G401 (cell line): ENCODE measurements at places on chromosomes 11 and 22.

DNA sequence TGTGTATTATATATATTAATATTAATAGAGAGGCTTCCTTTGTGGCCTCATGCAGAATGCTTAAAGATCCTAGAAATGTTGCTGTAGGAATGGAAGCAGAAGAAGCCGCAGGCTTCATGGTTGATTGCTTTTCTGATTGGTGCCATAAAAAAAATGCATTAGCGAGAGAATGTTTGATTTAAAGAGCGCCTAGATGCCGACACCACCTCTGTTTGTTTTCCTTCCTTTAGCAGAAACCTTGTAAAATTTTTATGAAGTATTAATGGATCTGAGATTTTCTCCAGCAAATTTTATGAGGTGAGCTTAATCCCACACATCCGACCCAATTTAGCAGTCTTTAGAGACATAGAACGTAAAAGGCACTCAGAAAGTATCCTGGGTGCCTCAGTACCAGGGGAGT, 587.5 kb downstream of the NTM start:
- DNase-seq: no peak

- no peak for DNase-seq
Measured at GRCh38 chr11:83027794-83028193, 43.9 kb downstream of the RAB30 start.

- DNase-seq: peak; percentile 85
Measured at GRCh38 chr22:43185860-43186261, 1.1 kb downstream of the TTLL12 start.

GRCh38 chr22:40345271-40345670, 1.0 kb upstream of the ADSL start:
- DNase-seq: no peak

- no peak for DNase-seq
Measured at GRCh38 chr11:117420143-117420485, 92.5 kb downstream of the CEP164 start.

GRCh38 chr11:35559949-35560348, 34.5 kb upstream of the PAMR1 start:
- no peak for DNase-seq

DNA sequence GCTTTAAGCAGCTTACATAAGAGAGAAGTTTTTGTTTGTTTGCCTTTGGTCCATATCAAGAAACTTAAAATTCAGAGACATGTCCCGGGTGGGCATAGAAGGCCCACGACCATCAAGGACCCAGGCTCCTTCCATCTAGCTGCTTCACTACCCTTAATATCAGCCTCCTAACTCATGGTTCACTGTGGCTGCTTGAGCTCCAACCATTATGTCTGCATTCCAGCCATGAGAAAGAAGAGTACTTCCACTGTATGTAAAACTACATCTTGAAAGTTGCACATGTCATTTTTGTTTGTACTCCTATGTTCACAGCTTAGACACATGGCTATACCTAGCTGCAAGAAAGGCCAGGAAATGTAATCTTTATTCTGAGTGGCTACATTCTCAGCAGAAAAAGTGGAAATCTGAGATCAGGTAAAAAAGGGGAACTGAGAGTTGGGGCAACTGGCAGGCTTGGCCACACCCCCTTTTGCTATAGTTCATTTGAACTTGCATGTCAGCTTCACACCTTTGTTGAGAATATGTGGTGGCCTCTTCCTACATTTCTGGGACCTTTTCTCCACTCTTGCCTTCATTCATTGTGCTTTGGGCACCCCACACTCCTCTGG, 81.3 kb upstream of the TP53I11 start:
- DNase-seq: no peak

- DNase-seq: no peak
Measured at GRCh38 chr11:82899957-82900276, 313 bp downstream of the PRCP start.

- DNase-seq: no peak
Measured at GRCh38 chr22:28046100-28046499, 127.0 kb upstream of the PITPNB start.

DNA sequence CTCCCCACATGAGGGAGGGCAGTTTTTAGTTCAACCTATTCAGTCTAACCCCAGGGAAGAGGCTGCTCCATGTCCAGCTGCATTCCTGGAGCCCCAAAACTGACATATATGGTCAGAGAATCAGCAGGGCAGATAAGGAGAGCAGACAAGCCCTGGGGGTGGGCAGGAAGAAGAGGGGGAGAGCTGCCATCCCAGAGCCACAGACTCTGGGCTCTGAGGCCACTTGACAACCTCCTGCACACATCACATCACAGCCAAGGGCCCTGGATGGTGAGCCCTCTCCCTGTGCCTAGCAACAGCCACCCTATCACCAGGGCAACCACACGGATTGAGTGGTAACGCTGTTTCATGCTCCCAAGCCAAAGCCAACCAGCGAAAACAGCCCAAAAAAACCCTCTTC, 3.1 kb downstream of the ARHGAP1 start:
- DNase-seq: no peak

DNA sequence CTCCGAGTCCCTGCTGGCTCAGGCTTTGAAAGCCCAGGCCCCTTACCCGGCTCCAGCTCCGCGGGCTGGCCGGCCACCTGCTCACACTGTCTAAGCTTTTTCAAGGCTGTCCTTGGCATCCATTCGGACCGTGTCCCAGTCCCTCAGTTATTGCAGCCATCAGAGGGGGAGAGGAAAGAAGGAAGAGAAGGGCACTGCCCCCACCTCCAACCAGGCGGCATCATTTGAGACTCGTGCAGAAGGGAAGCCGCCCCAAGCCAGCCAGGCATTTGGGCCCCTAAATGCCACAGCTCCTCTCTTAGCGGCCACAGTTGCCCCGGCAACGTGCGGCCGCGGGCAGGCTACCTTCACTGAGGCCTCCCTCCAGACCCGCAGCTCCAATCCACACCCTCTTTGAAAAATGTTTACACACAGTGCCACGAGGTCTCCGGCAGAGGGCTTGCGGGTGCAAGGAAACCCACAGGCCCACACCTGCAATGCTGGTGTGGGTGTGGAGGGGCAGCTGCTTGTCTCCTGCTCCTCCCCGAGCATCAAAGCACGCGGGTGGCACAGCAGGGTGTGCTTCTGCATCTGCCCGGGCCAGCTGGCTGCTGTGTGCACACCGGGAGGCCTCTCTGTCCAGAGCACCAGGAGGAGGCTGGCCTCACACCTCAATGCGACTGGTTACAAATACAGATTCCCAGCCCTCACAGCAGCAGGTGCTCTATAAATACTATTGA, 124.4 kb downstream of the CTTN start:
- DNase-seq: peak; percentile 19

DNA sequence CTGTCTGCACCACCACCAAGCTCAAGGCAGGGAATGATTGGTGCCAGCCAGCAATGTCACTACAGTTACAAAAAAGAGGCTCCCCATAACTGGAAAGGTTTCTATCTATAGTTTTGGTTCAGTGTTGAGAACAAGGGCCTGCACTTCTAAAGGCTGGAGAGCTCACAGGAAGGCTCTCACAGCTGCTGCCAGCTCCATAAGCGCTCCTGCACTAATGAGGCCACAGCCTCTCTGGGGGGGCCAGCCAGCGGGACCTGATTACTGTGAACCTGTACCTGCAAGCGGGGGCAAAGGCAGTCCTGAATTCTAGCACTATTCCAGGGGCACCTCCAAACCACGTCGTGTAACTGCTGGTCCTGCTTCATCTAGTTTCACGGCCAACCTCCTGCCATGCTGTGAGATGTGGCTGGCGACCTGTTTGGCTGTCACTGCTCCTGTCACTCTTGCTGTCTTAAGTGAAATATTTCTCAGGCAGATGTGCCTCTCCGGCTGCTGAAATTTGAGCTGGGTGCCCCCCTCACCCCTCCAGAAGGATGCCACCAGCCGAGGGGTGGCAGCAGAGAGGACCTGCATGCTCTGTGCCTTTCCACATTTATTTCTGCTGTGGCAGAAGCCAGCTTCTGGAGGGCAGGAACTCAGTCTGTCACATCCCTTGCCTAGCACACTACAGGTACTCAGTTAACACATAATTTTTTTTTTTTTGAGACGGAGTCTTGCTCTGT, 53.3 kb upstream of the ARFGAP3 start:
- no peak for DNase-seq

GRCh38 chr11:103367650-103368049, 258.4 kb downstream of the DYNC2H1 start:
- no peak for DNase-seq

GRCh38 chr11:1742371-1742770, 8.0 kb downstream of the IFITM10 start:
- DNase-seq: no peak

- no peak for DNase-seq
Measured at GRCh38 chr11:10488934-10489691, 34.0 kb downstream of the AMPD3 start.

DNA sequence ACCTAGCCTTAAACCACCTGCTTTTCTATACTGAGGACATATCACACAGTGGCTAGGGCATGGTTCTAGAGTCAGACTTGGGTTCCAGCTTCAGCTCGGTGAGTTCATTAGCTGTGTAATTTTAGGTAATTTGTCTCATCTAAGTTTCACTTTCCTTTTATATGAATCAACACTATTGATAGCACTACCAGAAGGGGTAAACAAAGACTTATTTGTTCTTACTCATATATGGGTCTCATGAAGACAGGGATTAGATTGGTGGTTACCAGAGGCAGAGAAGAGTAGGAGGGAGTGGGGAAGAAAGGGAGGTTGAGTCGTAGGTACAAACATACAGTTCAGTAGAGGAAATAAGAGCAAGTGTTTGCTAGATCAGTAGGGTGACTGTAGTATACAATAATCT, 924.7 kb downstream of the OPCML start:
- no peak for DNase-seq

- DNase-seq: no peak
Measured at GRCh38 chr11:16744128-16744725, 5.8 kb downstream of the C11orf58 start.

DNA sequence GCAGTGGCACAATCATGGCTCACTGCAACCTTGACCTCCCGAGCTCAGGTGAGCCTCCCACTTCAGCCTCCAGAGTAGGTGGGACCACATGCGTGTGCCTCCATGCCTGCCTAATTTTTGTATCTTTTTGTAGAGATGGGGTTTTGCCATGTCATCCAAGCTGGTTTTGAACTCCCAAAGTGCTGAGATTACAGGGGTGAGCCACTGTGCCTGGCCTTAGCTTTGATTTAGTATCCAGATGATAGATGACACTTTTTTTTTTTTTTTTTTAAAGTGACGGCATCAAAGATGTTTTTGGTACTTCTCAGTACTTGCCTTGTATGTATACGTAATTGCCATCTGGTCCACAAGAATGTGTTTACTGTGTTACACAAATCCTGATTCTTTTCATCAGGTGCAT, 23.4 kb downstream of the LDHAL6A start:
- no peak for DNase-seq

DNA sequence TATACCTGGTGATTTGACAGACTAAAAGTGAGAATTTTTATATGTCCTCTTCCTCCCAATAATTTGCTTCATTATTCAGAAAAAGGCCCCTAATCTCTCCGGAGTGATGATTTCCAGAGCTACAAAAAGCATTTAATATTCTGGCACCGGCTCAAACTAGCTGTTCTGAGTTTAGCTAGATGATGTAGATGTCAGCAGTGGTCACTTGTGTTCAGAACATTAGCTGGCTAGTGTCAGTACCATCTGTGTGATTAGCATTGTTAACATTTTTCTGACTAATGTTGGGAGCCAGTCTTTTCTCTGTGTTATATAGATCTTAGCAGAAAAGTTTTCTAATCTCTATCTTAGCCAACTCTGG, 68.7 kb upstream of the RRM1 start:
- DNase-seq: peak; percentile 80

GRCh38 chr22:27116312-27117086, 459.1 kb downstream of the MIAT start:
- DNase-seq: no peak

DNA sequence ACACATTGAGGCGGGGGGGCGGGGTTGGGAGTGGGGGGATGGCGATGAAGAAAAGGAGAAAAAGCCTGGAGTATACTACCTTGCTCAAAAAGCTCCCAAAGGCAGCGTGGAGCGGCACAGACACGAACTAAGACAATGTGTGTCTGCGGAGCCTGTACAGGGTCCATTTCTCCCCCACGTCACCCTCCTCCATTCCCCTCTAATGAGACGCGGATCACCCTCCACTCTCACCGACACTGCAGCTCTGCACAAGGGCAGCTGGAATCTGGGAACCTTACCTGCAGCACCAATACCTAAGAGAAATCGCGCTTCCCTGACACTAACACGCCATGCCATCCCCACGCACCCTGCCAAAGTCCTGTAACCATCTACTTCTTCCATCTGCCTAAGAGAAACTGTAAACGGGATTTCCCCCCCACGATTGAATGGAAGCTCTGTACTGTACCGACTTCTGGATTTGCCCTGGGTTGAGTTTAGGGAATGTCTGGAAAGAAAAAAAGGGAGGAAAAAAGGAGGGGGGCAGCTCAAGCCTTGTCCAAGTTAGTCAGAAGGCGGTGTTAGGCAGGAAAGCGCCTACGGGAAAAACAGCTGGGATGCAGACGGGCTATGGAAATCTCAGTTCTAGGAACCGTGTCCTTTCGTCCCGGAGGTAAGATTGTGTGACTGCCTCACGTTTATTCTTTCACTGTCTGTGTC, 125.7 kb upstream of the C11orf58 start:
- no peak for DNase-seq

GRCh38 chr11:121589946-121590537, 137.3 kb upstream of the SORL1-AS1 start:
- no peak for DNase-seq

DNA sequence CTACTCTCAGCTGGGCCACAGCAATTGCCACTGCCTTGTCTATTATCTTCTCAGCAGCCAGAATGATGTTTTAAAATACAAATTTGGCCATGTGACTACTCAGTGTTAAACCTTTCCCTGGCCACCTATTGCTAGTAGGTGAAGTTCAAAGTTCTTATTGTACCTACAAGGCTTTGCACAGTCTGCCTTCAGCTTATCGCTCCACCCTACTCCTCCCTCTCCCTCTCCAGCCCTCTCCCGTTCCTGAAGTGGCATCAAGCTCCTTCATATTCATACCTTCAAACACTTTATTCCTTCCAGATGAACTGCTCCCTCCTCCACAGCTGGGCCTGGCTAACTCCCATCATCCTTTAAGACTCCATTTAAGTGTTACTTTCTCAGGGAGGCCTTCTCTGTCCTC, 37.3 kb downstream of the OR10A6 start:
- DNase-seq: no peak

- DNase-seq: no peak
Measured at GRCh38 chr22:27627901-27628300, 173.7 kb downstream of the MN1 start.

DNA sequence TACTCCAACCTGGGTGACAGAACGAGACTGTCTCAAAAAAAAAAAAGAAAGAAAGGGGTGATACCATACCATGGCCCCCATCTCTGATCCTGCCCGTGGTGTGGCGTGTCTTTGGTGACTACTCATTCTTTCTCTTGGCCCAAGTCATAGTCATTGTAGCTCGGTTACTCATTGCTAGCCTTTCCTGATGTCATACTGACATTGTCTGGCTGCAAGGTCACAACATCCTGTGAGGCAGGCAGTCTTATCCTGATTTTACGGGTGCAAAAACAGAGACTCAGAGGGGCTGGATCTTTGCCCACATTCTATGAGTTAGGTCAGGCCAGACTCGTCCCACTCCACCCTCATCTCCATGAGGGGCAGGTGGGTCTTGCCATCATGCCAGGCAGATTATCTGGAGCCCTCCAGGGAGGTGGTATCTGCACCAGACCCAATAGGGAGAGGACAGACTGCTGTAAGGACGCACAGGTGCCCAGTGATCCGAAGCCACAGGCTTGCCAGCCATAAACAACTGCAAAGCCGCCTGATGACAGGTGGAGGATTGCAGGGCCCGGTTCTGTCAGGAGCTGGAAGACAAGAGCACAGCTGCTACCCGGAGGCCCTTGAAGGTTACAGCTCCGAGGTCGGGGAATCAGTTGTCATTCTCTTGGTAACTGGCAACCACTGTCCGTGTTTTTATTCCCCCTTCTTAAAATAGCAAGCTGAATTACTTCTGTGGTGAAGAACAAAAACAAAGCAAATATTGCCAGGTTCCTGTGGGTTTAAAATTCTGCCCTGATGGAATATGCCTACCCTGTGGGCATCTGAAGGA, 13.8 kb downstream of the TOM1 start:
- DNase-seq: no peak
